ENCODE measurements at places on chromosomes 16 and 17. TPM values are rescaled to one million over a fixed set of nuclear protein-coding genes. Genes with fewer than 3 reads are reported as not detected.

KRTAP1-4 gene
- total RNA-seq, result not detected

TBC1D3K gene
- not detected for total RNA-seq

STX1B gene
- 1.4 TPM for total RNA-seq

ALOX15B gene
- 0.32 TPM for total RNA-seq

MIF4GD gene
- 6.2 TPM for total RNA-seq

DNAH3 gene
- under 0.01 TPM for total RNA-seq

TPSD1 gene
- total RNA-seq, result not detected

Data from articular chondrocyte of knee joint (primary cell).